Neural progenitor cell (in vitro differentiated cells): ENCODE measurements at places on chromosomes 12 and 14. TPM values are rescaled to one million over a fixed set of nuclear protein-coding genes. Genes with fewer than 3 reads are reported as not detected.

The CMTM5 gene
- total RNA-seq = 4.3 and 6.9 TPM in 2 replicates

The METTL17 gene
- 126 and 155 TPM in 2 replicates for total RNA-seq

The SPX gene
- 0.31 and 4.0 TPM in 2 replicates for total RNA-seq

The FBXW8 gene
- 20.7 and 27.2 TPM in 2 replicates for total RNA-seq

The MAGOHB gene
- total RNA-seq = 37.4 and 53.5 TPM in 2 replicates

The ATF7IP gene
- total RNA-seq = 130 and 187 TPM in 2 replicates

The ANKRD52 gene
- total RNA-seq = 9.1 and 18.1 TPM in 2 replicates
